Hematopoietic multipotent progenitor cell treated with erythropoietin and hydrocortisone succinate and interleukin-3 and kit ligand, for 4 days (in vitro differentiated cells): ENCODE measurements at places on chromosomes 4 and X.
A peak's percentile ranks its signal among the peaks of the same experiment; 100 is the strongest.

GRCh38 chrX:22220941-22221340 lies 51.8 kb upstream of the CBLL2 start:
- DNase-seq: no peak

DNA sequence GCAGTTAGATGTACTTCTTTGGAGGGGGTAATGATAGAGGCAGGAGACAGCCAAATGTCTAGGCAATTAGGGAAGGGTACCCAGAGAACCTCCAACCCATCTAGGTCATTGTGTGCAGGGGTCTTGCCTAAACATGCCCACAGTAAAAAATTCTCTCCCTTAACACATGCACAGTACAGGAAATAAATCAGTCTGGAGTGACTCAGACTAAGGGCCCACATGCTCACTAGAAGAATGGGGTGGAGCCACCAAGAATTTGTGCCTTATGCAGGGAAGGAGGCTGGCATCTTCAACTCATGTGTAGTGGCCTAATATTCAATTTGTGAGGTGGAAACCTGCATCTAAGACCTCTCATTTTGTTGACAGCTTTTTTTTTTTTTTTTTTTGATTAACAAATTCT lies 945.3 kb upstream of the GRIA3 start:
- DNase-seq: no peak

- DNase-seq: no peak
Measured at GRCh38 chr4:168398188-168398587, 79.6 kb upstream of the DDX60 start.

- no peak for DNase-seq
Measured at GRCh38 chrX:74104356-74105015, 199.5 kb upstream of the ZCCHC13 start.

- peak; percentile 35 for DNase-seq
Measured at GRCh38 chr4:96035727-96036126, 195.8 kb downstream of the PDHA2 start.

DNA sequence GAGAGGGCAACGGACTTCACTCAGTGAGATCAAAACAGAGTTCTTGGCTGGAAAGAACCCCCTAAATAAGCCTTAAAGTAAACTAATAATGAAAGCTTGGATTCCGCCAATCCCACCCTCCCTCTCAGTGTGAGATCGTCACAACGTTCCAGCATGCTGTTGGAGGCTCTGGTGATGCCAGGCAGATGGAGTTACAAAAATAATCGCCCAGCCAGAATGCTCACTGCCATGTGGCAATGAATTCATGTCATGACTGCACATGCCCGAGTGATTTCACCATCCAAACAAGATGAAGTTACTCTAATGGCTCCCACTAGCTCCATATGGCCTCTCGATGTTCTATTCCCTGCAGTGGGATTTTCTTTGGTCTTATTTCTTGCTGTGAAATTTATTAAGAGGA lies 248.0 kb downstream of the SPATA18 start:
- no peak for DNase-seq

DNA sequence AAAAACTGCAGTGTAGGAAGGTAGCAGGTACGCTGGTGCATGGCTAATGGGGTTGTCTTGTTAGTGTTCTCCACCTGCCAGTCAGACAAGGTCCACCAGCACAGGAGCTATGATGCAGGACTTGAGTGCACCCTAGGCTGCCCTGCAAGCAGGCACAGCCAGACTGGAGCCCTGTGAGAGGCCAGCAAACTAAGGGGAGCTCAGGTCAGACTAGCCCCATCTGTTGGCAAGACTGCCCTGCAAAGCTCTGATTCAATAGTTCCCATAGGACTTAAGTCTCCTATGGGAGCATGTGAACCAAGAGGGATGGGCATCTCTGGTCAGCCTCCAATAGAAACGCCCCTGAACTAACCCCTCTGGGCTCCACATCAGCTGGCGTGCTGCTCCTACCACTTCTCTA lies 1307.3 kb downstream of the C4orf33 start:
- DNase-seq: no peak

DNA sequence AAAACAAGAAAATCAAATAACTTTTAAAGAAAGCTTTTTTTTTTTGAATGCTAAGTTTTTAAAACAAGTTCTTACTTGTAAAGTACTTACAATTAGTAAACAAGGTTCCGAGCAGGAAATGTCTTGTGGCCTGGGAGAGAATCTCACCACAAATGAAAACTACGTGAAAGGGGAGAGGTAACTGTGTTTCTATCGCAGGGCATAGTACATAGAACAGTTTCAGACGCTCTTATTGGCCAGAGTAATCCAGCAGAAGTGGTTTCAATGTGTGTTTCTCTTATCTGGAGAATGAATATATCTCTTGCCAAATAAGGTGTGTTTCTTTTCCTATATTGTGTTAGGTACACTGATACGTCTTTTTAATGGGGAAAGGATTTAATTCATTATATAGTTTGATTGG lies at the start of gene PLAC8:
TSS of gene PLAC8 (minus strand) at position 154 of the 400 bp plus-strand sequence. CDS start 6,808 bp downstream, outside the sequence.
- DNase-seq: peak; percentile 88

GRCh38 chr4:100165809-100166208 lies 24.5 kb downstream of the DDIT4L start:
- no peak for DNase-seq

GRCh38 chr4:105543881-105544280 lies 8.5 kb upstream of the ARHGEF38 start:
- no peak for DNase-seq

DNA sequence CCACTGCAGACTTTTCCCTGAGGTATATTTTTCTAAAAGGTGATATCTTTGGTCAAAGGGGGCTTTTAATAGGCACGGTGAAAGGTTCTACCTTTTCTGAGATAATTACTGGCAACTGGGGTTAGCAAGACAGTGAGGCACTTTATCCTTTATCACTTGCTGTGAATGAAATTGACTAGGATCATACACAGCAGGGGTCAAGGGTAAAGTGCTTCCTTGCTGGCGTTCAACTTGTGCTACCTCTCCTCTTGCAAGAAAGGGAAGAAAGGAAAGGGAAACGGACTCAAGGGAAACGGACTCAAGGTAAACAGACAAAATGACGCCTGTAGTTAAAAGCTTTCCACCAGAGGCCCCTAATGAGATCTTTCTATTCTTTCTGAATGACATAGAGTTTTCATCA lies 78.6 kb upstream of the RAPGEF2 start:
- DNase-seq: peak; percentile 24

- DNase-seq: no peak
Measured at GRCh38 chr4:149884046-149884445, 68.4 kb upstream of the IQCM start.

DNA sequence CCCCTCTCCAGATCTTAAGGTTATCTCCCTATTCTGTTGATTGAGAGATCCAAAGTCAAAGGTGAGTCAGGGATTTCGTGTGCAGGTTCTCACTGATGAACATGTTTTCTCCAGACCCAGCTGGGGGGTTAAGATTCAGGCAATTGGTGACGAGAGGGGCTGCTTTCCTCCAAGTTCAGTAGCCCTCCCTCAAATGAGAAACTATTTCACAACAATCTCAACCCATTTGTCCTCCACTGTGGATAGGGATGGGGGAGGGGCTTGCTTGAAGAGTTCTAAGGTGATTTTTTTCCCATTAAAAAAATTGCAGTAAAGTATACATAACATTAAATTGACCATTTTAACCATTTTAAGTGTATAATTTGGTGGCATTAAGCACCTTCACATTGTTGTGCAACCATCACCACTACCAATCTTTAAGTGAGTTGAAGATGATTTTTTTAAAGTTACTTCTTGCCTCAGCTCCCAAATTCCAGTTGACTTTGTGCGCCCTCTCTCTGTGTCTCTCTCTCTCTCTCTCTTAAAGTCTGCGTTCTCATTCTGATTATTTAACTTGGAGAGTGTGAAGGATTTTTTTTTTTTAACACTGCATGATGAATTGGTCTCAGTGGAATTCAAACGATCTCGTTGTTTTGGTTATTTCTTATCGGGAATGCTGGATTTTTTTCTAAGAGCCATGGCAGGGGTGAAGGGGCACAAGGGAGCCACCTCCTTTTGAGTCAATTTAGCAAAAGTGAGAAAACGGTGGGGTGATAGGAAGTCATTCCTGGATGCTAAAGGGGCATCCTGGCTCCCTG lies 175.9 kb downstream of the SHROOM3 start:
- no peak for DNase-seq

DNA sequence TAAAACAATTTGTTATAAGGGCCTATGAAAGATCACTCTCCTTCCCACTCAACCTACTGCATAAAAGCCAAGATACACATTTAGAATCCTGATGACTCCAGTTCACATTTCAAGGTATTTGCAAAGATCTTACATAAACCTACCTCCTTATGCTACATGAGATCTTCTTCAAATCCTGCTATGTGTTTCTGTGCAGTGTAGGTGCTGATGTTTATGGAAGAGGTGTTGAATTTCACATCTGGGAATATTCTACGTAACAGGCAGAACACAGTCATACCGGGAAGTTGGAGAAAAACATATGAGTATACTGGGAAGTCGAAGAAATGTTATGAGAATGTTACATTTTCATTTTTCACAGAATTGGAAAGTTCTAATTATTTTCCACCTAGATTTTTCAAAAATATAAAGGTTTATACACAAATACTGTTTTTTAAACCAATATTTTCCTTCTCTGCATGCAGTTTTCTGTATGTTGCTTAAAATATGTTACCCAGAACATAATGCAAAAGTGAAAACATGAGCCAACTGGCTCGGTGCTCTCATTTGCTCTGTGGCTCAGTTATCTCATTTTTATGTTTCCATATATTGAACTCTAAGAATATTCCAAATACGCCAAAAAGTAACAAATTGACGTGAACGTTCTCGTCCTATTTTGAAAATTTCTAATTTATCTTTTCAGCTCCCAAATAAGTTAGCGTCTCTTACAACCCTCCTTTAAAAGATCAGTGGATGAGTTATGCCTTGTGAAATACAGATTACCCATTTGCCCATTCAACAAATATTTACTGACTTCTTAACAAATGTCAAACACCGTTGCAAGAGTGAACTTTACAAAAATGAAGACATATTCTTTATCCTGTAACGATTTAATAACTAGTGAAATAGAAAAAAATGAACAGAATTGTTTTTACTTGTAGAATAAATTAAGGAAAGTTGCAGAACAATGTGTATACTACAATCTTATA lies 899.3 kb downstream of the STIM2 start:
- no peak for DNase-seq

GRCh38 chrX:16222151-16222550 lies 54.9 kb downstream of the MAGEB17 start:
- DNase-seq: no peak

- DNase-seq: no peak
Measured at GRCh38 chr4:8103421-8104390, 54.9 kb downstream of the ABLIM2 start.

DNA sequence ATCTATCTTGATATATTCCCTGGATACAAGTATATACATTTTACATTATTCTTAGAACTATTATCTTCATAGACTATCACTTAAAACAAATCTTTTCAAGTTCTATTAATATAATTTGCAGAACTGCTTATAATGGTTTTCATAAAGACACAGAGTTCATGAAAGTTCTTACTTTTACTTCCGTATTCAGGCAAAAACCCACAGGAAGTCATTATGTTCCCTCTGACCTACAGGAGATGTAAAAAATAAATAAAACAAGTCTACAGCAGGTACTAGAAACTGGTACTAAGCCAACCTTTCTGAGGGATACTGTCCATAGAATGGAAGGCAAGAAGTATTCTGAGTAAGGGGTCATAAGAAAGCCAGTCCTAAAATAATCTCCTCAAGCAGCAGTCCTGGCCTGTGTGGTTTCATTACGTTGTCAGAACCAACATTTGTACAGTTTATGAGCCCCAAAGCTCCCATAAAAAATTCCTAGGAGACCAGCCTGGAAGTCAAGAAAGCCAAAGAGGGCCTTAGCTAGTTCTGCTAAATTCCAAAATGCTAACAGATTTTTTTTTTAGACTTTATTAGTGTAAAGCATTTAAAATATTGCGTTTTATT lies 68.6 kb downstream of the CAMK2D start:
- peak; percentile 25 for DNase-seq

GRCh38 chr4:24674279-24674678 lies 89.9 kb upstream of the DHX15 start:
- peak; percentile 79 for DNase-seq

GRCh38 chr4:7715271-7716009 lies 224.2 kb downstream of the AFAP1 start:
- no peak for DNase-seq

DNA sequence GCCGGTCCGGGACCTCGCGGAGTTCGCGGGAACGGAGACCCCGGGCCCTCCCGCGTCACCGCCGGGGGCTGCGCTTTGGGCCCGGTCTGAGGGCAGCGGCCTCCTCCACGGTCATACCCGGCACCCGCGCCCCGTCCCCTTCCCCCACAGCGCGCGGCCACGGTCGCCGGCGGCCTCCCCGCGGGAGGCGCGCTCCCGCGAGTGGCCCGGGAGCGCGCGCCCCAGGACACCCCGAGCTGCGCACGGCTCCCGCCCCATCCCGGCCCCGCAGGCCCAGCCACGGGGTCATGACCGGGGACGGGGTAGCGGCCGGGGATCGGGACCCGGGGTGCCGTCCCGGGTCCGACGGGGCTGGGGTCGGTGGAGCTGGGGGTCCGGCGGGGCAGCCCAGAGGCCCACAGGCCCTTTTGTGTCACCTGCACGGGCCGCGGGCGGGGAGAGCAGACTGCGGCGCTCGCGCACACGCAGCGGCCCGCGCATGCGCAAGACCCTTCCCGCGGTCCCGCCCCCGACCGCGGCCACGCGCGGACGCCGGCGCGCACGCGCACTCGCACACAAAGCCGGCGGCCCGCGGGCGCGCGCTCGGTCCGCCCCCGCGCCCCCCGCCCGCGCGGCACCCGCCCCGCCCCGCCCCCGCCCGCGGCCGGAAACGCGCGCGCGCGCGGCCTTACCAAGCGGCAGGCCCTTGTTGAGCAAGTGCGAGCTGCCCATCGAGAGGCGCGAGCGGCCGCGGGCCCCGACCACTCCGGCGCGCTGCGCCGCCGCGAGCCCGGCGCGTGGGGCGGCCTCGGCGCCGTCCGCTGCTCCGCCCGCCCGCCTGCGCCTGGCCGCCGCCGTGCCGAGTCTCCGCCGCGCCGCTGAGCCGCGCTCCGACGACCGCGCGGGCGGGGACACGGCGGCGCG lies at the start of gene CTBP1:
TSS of gene CTBP1 (minus strand) at position 886 of the 903 bp plus-strand sequence. CDS start 7,799 bp downstream, outside the sequence.
- DNase-seq: peak; percentile 91
